ENCODE measurements at places on chromosomes 3 and 15.

DNA sequence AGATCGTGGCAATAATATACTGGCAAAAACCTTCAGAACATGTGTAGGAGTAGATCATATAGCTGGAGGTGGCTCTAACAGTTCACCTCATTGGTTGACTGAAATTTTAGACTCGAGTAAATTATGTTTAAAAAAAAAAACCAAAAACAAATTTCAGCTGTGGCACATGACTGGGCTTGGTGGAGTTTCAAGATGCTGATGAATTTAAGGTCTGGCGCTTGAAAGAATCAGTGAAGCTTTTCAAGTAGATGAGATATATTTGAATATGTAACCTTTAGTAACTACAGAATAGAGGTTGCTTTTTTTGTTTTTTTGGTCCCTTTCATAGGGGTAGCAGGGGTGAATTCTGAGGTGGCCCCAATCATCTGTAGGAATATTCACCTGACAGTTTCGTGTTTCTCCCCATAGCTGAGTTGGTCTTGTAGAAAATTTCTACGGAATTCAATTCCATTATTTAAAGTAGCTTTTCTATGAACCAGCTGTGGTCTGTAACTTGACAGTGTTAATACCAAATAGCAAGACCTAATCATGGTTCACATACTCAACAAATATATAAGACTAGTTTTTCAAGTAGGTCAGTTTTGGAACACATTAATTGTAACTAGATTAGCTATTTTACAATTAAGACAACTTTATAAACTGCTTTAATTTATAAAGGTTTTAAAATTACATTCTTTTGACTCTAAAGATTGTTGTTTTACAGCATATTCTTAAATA is 65.6 kb downstream of the MAP4 start:
- no peak for DNase-seq

GRCh38 chr3:142853270-142854168 is 35.4 kb downstream of the PCOLCE2 start:
- DNase-seq: peak; percentile 90

GRCh38 chr3:105793040-105793439 is 75.8 kb downstream of the CBLB start:
- no peak for DNase-seq

- no peak for DNase-seq
Observed at GRCh38 chr3:39166134-39166710, 12.8 kb upstream of the CSRNP1 start.

GRCh38 chr3:148062590-148062989 is 635.1 kb upstream of the AGTR1 start:
- no peak for DNase-seq

DNA sequence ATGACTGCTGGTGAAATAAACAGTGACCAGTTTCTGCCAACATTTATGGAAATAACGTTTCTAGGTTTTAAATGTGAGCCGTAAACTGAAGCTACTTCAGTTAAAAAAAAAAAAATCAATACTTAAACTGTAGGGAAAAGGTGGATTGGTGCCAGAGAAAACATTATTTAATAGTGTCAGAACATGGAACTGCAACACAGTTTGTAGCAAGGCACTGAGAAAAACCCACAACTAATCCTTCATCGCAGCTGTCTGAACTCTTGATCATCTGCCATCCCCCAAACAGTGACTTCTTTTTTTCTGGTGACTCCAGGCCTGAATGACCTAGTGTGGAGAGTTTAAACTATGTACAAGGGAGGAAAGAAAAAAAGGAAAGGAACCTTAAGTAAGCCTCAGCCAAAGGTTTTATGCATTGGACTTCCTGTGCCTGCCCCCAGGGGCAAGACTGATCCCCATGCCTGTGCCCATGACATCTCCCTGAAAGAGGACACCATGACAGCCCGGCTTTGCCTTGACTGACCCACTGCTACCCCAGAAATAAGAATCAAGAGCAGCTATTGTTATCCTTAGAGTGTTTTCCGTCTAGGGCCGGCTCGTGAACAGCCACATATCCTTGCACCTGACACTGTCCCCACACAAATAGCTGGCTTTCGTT is 33.1 kb downstream of the CRTAP start:
- no peak for DNase-seq

- DNase-seq: no peak
Observed at GRCh38 chr15:58777107-58777506, 6.0 kb downstream of the MINDY2 start.

DNA sequence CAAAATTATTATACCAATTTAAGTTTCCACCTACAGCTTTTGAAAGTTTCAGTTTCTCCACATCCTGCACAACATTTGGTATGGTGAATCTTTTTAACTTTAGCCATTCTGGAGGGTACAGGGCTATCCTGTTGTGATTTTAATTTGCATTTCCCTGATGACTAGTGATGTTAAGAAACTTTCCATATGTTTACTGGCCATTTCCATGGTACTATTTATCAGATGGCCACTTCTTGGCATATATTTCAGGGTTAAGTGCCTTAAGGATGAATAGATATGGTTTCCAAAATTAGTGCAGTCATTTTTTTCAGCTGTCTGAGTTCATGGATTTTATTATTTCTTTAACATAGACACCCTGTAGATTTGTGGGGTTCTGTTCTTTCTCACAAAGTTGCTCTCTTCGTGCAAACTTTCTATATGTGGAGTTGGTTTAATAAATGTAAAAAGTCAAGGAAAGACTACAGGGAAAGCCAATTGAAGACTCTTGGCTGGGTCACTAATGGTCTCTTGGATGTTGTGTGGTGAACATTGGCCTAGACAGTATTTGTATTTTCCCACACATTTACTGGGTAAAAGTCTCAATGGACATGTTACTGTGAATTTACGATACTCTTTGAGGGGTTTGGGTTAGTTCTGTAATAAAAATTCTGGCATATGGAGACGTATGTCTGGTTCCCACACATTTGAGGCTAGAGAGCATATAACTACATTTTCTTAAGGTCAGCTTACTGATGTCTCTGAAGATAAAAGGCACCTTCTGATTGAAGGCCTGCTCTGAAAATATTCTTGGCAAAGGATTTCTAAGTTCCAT is 147.5 kb upstream of the PDZRN3 start:
- DNase-seq: no peak

DNA sequence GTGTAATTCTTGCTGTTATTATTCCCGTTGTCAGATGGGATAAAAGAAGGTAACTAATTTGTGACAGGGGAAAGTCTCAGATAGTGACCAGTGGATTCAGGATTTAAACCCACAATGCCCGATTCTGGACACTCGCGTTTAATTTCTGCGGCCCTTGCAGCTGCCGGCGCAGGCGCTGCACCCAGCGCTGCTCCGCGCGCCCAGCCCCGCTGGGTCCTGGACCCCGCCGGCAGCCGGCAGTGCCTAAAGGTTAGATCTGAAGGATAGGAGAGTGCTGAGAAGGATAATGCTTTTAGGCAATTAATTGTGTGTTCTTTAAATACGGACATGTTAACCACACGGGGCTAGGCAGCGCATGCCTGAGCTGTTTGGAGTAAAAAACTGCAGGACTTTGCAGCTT is 3.6 kb upstream of the MKRN3 start:
- DNase-seq: no peak

- DNase-seq: no peak
Observed at GRCh38 chr15:94234300-94234699, 2.9 kb downstream of the MCTP2 start.
